ENCODE measurements at places on chromosomes 2 and 18. TPM values are rescaled to one million over a fixed set of nuclear protein-coding genes. Genes with fewer than 3 reads are reported as not detected.

The FBXO48 gene
- polyA plus RNA-seq = 2.3 TPM

The GDF7 gene
- polyA plus RNA-seq = 2.6 TPM

The ACOXL gene
- polyA plus RNA-seq = 1.1 TPM

The ONECUT2 gene
- polyA plus RNA-seq = 0.12 TPM

The CCDC102B gene
- polyA plus RNA-seq = 8.8 TPM

The MREG gene
- 25.4 TPM for polyA plus RNA-seq

The SERPINB3 gene
- 0.12 TPM for polyA plus RNA-seq

The WDCP gene
- 15.9 TPM for polyA plus RNA-seq

The DOK6 gene
- polyA plus RNA-seq = 21.8 TPM

The TUBB6 gene
- 58.9 TPM for polyA plus RNA-seq

The ST8SIA5 gene
- 1.0 TPM for polyA plus RNA-seq

The FTCDNL1 gene
- polyA plus RNA-seq = 1.2 TPM

The TLX2 gene
- polyA plus RNA-seq = 0.07 TPM

The NTSR2 gene
- polyA plus RNA-seq = not detected

The SPDYA gene
- polyA plus RNA-seq = 3.9 TPM

The PSMD14 gene
- polyA plus RNA-seq = 61.8 TPM
